ENCODE measurements at places on chromosomes 6 and 20.

- no peak for DNase-seq
Observed at GRCh38 chr6:111743862-111744692, 129.2 kb downstream of the FYN start.

- peak; percentile 52 for DNase-seq
Observed at GRCh38 chr6:29887819-29888776, 54.2 kb upstream of the HLA-A start.

GRCh38 chr6:154615483-154616025, 105.1 kb upstream of the CNKSR3 start:
- DNase-seq: peak; percentile 49

GRCh38 chr20:41462372-41463161, 95.9 kb upstream of the EMILIN3 start:
- DNase-seq: no peak

DNA sequence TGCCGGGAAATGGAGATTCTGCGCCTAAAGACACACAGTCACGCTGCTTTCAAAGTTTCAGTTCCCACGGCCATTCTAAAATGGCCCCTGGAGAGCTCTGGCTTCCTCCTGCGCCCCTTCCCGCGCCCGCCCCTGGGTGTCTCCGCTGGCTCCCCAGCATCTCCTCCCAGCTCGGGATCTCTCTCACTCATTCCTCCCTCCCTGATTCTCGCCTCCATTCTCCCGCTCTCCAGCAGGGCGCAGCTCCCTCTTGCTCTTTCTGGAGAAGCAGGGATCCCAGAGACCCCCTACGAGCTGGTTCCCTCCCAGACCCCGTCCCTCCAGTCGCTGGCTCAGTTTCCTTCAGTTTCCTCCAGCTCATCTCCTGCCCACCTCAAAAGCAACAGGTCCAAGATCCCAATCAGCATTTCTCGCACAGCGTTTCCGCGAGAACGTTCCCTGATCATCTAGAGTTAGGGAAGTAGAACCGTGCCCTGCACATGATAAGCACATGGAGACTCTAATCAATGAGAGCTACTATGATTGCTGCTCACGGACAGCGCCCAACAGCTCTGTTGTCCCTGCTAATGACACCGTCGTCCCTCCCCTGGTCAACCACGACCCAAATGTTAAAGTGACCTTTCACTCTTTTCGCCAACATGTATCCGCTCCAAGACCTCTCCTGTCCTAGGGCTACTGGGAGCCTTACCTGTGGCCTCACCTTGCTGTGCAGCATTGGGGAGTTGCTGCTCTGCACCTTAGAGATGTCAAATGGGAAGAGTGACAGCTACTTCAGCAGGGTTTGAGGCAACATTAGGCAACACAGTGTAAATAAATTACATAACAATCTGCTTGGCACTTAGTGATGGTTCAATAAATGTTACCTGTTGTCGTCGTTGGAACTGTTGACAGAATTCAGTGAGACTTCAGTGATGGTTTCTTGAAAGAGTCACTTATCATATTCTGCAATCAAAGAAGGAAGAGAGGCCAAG, 218.5 kb upstream of the QKI start:
- no peak for DNase-seq

- no peak for DNase-seq
Observed at GRCh38 chr20:56098981-56099500, 93.7 kb upstream of the CBLN4 start.

- peak; percentile 27 for DNase-seq
Observed at GRCh38 chr6:41040101-41040939, 1.3 kb upstream of the UNC5CL start.

DNA sequence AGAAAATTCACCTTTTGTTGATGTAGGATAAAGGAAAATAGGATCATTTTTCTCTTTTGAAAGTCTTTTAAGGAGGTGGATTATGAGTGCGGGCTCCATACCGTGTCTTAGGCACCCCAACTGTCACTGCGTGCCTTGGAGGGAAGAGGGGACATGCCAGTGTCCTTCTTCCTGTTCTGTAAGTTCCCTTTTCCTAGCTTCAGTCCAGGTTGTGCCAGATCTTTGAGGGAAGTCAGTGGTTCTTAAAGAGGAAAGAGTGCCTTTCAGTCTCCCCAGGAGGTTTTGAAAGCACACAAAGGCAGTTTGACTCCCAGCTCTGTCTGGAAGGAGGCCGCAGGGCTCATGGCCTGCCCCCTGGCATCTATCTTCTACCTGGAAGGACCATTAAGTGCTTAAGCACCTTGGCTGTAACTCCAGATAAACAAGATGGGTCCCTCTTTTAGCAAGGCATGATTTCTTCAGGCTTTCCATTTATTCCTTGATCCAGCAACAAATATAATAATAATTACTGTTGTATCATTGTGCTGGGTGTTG, 13.0 kb downstream of the EFCAB8 start:
- DNase-seq: no peak

DNA sequence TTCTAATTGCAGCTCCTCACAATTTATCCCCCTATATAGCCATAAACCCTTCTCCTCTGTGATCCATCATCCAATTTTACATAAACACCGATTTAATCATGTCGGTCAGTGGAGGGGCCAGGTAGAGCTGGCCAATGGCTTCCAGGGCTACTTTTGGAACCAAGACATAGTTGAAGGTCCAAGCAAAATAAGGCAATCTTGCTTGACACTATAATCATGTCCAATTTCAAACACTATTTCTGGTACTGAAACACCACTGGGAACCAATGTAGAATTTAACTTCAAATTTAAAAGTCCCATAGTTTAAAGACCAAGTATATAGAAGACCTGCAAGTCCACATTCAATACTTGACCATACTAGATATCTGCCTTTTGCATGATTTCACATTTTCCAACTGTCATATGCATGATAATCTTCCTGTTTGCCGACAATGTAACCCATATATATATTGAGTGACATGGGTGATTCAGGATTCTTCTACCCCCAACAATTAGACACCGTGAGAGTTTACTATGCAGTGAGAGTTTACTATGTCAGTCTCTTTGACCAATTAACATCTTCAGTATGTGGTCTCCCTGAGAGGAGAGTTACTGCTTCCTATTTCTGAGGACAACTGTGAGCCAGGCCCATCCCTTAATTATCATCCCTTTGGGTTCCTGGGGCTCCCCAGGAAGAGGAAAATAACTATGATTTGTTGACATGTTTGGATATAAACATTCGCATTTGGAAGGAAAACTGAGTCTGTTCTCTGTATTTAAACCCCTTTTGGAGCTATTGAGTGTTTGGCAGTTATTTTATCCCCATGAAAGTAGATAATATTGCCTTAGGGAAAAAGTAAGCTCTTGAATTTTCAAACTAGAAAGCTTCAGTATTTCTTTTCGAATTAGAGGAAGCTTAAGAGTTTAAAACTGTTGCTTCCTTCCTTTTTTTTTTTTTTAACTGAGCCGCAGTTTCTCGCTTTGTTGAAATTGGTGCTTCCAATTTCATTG, 31.8 kb downstream of the SAMD3 start:
- no peak for DNase-seq

- no peak for DNase-seq
Observed at GRCh38 chr6:118710616-118711015, 59.2 kb upstream of the CEP85L start.

DNA sequence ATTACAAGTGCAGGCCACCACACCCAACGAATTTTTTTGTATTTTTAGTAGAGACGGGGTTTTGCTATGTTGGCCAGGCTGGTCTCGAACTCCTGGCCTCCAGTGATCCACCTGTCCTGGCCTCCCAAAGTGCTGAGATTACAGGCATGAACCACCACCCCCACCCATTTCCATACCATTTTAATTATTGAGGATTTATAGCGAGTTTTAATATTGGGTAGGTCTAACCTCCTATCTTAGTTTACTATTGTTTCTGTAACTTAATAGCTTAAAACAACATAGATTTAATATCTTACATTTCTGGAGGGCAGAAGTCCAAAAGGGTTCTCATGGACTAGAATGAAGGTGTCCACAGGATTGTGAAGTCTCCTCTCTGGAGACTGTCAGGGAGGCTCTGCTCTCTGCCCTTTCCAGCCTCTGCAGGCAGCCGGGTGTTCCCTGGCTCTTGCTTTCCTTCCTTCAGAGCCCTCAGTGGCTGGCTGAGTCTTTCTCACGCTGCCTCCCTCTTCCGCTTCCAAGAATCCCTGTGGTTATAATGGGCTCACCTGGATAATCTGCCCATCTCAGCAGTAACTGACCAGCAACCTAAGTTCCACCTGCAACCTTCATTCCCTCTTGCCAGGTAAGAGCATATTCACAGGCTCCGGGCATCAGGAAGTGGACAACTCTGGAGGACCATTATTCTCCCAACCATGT, 18.6 kb upstream of the BCAS4 start:
- DNase-seq: no peak

DNA sequence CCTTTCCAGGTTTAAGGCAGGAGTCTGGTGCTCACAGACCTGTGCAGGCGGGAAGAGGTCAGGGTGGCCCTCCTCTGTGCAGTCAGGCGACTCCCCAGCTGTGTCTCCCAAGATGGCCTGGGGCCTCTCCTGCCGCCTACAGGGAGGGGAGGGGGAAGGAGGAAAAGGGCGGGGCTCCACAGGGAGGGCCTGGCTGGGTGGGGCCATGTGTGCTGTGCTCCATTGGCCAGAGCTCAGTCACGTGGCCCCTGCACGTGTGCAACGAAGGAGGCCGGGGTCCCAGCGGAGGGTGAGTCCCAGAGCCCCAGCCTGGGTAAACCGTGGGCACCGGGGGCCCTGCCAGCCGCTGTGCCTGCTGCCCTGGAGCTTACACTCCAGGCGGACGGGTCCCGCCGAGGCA, 211.6 kb downstream of the ZDHHC14 start:
- DNase-seq: no peak

DNA sequence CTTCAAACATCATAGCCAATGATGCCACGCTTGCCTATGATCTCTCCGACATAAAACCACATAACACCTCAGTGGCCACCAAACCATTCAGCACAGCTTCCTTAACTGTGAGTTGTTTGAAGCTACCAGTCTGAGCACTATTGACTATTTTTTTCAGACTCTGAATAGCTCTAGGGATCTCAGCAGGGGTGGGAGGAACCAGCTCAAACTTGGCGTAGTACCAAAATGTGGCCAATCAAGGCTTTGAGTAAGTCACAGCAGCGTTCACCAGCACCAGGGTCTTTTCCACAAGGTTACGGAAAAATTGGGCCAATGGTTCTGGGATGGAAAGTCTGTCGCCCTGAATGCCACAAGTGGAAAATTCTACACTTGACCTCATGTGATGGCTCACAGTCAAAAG, 70.6 kb downstream of the SMPDL3A start:
- no peak for DNase-seq

GRCh38 chr6:128251445-128252340, 268.7 kb downstream of the PTPRK start:
- no peak for DNase-seq

GRCh38 chr6:129008591-129008990, 125.7 kb downstream of the LAMA2 start:
- no peak for DNase-seq

DNA sequence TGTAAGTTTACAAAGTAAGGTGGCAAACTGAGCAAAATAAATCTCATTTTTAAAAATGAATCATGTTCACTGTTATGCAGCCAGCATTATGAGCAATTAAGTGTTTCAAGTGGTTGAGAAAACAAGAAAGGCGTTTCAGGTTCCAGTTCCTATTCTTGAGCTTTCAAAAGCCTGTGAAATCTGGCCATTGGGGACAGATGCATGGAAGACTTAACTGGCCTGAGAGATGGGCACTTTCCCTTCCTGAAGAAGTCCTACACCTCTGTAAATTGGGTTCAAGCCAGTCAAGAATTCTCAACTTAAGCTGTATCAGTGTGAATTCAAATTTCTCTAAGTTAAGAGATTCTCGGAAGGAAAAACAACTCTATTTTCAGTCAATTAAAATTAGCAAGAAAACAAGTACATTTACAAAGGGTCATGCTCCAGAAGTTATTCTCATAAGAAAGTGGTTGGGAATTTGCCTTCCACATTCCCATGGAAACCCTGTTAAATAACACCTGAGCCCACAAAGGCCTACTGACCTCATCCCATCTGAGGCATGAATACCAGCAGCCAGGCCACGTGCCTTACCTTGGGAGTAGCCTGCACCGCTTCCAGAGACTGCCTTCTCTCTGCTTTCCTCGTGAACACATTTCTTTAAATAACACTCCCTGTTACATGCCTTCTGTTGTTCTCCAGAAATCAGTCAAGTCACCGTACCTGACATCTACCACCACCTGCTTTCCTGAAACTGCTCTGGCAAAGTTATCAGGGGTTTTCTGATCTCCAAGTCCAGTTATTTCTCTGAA, 19.4 kb downstream of the MAP3K5 start:
- DNase-seq: no peak

DNA sequence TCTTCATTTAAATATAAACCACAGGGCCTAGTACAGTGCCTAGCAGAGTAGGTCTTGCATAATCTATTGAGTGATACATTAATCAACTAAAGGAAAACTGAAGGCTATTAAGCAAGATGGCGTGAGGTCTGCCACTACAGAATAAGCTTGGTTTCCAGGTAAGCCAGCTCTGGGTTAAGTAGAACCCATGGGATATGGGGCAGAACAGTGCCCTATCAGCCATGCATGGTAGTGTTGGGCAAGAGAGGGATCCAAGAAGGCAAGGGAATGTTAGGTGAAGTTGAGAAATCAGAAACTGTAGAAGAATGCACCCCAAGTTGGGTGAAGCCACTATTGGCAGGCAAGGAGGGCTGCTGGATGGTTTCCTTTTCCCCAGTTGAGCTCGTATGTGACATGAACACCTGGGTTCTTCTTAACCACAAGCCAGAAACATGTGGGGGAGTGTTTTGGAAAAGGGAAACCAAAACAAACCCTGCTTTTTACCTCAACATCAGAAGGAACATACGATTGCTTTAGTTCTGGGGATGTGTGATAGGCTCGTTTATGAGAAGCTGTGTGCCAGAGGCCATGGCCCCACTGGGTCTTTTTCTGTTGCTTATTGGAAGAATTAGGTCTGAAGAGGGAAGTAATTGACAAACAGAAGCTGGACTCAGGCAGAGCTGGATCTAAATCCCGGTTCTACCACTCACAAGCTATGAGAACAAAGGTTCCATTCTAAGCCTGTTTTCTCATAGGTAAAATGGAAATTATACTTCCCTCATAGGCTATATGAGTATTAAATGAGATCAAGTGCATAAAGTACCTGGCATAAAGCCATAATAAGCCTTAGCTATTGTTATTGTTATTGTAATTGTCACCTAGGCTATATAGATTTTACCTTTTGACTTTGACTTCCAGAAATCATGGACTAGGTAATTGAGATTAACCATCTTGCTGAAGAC, 33.5 kb downstream of the NEDD9 start:
- DNase-seq: peak; percentile 49

DNA sequence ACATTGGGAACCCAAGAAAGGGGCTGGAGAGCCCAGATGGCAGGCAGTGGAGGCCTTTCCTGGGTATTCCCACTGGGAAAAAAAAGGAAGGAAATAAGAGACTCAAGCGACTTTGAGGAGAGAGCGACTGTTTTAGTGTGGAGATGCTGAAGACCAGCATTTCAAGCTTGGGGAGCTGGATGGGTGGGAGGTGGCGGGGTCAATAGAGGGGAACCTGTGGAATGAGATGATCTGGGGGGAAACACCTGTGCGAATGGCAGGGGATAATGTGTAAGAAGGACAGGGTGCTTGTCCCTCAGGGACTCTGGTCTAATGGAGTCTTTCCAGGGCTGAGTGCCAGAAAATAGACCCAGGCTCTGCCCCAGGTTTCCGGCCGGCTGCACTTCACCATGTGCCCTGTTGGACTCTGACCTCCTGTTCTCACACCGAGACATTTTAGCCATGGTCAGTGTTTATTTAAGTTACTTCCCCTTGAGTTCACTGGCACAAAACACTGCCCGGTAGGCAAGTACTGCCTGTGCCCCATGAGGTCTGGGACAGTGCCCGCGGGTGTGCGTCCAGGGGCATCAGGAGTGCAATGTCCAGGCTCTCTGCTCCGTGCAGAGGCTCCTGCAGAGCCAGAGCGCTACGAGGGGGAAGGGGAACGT, 50.4 kb upstream of the NKX2-2 start:
- no peak for DNase-seq

- DNase-seq: peak; percentile 86
Observed at GRCh38 chr6:37314487-37315156, 39.2 kb upstream of the RNF8 start.
